ENCODE measurements at places on chromosomes 11 and 22. TPM values are rescaled to one million over a fixed set of nuclear protein-coding genes. Genes with fewer than 3 reads are reported as not detected.

CRYBA4 gene
- not detected for total RNA-seq

DNA sequence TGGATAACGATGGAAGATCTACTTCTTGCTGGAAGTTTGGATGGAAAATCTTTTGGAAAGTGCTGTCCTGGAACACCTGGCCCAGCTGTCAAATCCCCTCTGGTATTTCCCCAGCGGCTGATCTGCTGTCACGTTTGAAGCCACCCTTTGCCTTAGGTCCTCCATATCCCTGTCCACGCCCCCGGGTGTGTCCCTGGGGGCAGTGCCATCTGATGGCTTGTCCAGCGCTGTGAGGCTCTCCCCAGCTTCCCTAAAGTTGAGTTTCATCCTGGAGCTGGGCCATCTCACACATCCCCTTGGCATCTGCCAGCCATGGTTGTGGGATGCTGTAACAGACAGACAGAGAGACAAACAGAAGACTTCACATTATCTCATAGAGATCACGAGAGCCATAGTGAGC lies 3.1 kb upstream of the IGLL1 start:
- no peak for DNase-seq

DNA sequence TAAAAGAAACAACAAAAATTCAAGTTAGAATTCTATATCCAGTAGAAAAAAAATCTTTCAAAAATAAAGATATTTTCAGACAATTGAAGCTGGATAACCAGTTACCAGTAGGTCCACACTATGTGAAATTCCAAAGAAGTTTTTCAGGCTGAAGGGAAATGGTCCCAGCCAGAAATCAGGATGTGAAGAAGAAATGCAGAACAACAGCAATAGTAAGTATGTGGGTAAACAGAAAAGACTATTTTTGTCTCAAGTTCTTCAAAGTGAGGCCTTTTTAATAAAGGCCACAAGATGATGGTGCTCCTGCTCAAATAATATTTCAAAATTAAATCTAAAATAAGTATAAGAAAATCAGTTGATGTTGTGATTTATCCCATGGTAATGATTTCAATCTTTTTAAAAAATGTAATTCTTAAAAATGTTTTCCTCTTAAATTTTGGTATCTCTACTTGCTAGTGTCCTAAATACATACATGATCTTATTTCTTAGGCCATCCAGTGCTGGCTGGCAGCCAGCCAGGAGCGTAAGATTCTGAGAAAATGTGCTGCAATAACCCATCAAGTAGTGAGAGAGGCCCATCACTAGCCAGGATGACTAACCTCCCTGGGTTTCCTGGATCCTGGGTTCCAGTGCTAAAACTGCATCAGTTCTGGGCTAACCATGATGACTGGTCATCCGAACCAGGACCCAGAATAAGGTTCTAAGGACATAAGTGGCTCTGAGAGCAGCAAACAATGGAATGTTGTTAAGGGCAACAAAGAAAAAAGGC lies 15.6 kb upstream of the UCP3 start:
- DNase-seq: peak; percentile 39

DNA sequence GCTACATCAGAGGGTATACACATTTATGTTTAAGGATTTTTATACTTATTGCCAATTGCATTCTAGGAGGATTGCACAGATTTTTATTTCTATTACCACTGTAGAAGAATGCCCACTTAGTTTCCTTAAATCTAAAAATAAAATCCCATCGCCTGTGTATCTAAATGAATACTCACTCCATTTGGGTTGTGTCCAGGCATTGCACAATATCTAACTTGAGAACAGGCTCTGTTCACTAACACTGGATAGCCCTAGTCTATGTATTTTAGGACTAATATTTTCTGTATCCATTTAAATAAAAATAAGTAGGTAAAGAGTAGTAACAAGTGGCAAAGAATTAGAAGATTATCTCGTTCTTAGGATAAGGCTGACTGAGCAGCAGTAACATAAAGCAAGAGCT lies 4.1 kb downstream of the C11orf52 start:
- DNase-seq: no peak

GRCh38 chr11:106309070-106309684 lies 231.7 kb downstream of the AASDHPPT start:
- no peak for DNase-seq

DNA sequence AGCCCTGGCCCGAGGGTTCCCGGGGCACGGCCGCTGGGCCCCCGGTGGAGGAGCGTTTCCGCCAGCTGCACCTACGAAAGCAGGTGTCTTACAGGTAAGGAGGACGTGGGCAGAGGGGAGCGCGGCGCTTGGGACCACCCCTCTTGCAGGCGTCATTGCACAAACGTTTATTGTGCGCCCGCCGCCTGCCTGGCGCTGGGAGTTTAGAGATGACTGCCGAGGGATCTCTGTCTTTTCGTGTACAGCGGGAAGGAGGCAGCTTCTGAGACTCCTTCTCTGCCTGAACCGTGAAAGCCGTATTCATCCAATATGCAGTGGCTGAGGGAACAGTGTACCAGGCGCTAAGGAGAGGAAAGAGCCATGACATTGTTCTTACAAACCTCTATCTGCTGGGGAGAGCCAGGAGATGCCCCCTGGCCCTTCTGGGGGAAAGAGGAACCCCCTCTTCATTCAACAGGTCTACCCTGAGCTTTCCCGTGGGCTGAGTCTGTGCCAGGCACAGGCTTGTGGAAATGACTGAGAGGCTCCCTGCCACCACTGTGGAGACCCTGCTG lies 13.8 kb upstream of the DGKZ start:
- peak; percentile 62 for DNase-seq
